Left lobe of liver (tissue), 2 donors: ENCODE measurements at places on chromosomes 3 and 15. TPM values are rescaled to one million over a fixed set of nuclear protein-coding genes. Genes with fewer than 3 reads are reported as not detected.
A peak's percentile ranks its signal among the peaks of the same experiment; 100 is the strongest.

DNA sequence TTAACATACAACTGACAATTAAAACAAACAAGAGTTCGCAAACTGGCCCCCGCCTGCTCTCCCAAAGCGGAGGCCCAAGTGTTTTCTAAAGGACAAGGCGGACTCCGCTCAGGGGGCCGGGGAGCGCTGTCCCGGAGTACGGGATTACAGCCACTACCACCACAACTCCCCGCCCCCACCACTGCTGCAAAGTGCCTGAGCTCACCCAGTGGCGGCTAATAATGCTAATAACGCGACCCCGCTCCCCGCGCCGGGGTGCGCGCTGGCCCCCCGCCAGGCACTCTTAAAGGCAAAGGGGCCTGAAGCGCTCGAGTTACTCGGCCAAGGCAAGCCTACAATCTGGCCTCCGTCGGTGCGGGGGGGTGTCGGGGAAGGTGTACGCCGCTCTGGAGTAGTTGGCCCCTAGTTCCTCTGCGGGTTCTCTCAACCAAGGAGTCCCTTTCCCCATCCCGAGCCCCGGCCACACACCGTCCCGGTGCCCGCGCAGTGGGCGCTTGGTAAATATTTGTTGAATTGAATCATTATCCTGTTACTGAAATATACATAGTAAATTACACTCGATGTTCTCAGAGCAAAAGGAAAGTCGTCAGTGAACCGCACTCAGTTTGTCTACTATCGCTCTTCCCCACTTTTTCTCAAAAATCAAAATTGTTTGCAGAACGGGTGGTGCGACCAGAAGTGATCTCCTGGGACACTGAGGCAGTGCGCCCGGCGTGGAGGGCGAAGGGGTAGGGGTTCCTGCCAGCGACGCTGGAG, 827 bp downstream of the WNT5A start:
- DNase-seq: peak; percentile 82

- no peak for DNase-seq
These were observed 28.4 kb downstream of the TMEM40 start for GRCh38 chr3:12730506-12731242.

- peak; percentile 68 for DNase-seq
These were observed 229.0 kb downstream of the ITPR1 start for GRCh38 chr3:4722103-4722502.

DNA sequence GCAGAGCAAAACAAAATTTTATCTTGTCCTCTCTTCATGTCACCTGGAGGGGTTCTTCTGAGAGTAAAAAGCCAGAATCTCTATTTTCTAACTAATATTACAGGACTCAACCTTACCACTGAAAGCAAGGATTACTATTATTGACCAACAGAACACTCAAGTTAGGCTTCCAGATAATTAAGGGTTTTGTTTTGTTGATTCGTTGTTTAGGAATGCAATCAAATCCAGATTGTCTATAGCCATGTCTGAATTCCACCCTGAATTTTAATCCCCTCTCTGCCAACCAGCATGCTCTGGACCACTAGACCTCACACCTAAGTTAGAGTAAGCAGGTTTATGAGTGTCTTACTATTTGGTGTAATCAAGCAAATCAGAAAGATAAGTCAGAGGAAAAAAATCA, 90.7 kb downstream of the PEAK1 start:
- no peak for DNase-seq

GRCh38 chr3:43180694-43181093, 74.8 kb upstream of the POMGNT2 start:
- DNase-seq: no peak

GRCh38 chr15:80010131-80010673, 39.2 kb upstream of the BCL2A1 start:
- DNase-seq: peak; percentile 22

DNA sequence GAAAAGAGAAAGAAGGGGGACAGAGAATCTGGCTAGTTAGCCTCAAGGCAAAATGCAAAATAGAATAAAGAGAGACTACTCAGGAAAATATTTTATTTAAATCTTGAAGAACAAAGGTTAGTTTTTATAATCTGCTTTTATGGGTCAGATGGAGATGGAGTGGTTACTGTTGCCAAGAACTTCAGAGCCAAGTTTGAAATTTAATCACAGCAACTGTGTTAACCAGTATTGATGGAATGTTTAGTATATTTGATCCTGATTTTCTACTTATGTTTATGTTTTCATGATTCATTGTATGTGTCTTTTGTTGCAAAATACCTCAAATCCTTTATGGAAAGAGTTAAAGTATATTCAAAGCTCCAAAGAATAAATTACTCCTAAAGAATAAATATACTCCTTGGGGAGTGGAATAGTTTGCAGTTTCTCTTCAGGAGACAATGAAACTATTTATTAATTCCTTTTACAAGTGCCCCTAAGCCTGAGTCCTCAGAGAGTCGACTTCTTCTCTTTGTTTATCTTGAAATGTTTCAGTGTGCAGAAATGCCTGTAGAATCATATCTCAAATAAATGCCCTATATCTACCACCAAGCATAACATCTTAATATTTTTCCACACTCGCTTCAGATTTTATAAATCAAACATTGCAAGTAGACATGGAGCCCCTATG, 60.9 kb upstream of the THSD4 start:
- DNase-seq: no peak

- no peak for DNase-seq
These were observed 32.4 kb downstream of the FAH start for GRCh38 chr15:80185152-80185551.

DNA sequence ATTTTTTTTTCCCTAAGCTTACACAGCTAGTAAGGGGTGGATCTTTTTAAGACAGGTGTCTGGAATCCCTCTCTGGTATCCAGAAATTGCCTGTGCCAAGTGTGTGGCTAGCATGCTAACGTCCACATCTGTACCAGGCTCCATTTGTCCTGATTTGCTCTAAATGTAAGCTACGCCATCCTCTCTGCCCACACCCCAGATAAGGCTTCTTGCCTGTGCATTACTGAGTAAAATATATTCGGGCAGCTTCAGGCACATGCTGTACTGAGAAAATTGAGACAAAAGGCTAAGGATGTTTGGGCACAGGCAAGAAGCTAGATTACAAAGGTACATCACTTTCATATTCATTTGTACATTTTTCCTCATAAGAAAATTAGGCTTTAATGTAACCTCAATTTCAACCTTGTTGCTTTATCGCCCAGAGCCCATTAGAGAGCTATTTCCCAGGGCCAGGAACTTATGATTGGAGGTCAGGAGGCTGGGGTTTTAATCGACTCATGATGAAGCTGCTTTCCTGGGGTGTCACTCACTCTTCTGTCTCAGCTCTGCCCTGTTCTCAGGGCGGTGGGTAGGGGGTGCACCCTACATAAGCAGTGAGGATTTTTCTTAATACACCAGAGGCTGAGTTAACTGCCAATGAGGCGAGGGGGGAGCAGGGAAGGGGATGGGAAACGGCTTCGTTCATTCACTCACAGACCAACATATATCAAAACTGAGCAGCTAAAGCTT, 106.3 kb downstream of the RORA start:
- DNase-seq: no peak

DNA sequence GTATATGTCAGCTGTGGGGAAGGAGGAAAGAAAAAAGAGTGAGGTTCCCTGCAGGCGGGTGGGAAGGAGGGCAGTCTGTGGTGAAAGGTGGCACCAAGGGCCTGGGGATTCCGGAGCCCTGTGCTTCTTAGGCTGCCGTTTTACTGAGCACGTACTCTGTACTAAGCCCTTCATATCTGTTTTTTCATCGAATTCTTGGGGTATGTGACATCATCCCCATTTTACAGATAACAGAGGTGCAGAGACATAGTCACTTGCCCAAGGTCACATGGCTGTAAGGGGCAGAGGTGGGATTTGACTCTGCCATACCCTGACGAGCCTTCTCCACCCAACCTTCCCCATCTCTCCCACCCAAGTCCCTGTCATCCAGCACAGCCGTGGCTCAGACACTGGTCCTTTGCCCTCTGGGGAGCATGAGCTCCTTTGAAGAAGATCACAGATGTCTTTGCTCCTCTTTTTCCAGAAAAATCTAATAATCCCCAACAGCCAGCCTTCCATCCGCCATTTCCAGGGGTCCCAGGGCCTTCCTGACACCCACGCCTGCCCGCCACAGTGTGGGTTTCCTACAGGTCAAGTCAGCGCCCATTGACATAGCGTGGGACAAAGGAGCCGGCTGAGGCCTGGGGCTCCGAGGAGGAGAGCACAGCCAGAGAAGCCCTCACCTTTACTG, 24.2 kb downstream of the CYP11A1 start:
- DNase-seq: no peak

GRCh38 chr15:97680606-97681220, 279.8 kb upstream of the ARRDC4 start:
- no peak for DNase-seq

DNA sequence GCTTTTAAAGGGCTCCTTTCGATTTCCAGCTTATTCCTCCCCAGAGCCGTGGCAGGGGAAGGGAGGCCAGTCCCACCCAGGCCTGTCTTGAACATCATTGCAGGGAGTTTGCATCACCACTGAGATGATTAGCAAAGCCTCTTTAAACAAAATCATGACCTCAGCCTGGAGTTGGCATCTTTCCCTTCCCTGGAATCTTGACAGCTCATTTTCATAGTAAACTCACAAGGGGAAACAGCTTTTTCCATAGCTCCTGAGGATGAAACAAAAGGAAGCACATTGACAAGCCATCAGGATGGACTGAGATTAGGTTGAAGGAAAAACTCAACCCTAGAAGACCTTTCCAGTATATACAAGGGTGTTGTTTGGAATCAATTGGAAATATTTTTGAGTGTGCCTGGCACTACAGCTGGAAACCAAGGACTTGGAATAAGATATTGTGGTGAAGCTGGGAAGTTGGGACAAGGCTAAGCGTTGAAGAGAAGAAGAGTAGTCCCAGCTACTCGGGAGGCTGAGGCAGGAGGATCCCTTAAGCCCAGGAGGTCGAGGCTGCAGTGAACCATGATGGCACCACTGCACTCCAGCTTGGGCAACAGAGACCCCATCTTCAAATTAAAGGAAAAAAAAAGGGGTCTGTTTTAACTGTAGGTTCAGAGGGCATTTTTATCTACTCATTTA, 3.1 kb upstream of the LARP6 start:
- peak; percentile 62 for DNase-seq

GRCh38 chr15:74272812-74273211, 36.7 kb downstream of the CCDC33 start:
- DNase-seq: no peak

GRCh38 chr3:123672429-123673146, 87.7 kb upstream of the HACD2 start:
- no peak for DNase-seq

- no peak for DNase-seq
These were observed 342.8 kb upstream of the IL12A start for GRCh38 chr3:159645874-159646273.

- DNase-seq: no peak
These were observed 186.0 kb upstream of the KBTBD8 start for GRCh38 chr3:66812136-66812535.

- DNase-seq: peak; percentile 87
These were observed 441.7 kb upstream of the PDZRN3 start for GRCh38 chr3:74066456-74066855.

GRCh38 chr3:110562621-110563020, 509.0 kb upstream of the NECTIN3 start:
- DNase-seq: no peak

DNA sequence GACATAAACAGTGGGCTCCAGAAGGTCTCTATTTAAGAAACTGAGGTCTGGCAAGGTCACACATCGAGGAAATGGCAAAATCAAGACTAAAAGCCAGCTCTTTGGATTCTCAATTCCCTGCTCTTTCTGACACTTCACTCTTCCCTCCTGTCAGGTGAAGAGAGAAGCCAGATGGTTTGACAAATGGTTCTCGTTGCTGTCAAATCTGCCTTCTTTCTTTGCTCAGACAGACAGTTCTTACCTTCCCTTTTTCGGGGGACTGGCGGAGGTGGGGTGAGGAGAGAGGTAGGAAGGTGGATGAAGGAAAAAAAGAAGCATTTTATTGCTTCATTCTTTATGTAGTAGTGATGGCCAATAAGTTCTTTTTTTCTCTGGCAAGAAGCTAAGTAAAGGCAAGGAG, 133.4 kb downstream of the LPP start:
- no peak for DNase-seq

- DNase-seq: no peak
These were observed 24.2 kb downstream of the WDR93 start for GRCh38 chr15:89714775-89715174.

DNA sequence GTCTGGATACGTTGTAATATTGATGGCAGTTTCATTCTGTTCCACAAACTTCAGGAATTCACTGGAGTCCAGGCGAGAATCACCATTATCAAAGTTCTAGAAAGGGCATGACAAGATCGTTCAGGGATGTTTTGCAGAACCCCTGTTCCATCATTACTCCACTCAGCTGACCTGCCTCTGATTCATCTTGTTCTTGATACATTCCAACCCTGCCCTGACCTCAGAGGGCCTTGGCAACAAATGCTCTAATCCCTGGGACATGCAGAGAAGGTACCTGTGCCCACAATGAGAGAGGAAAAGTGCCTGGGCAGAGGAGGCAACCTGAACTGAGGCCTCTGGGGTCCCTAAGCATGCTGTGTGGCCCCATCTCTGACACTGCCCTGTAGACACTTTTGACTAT, 45.9 kb downstream of the FSTL1 start:
- DNase-seq: no peak

- no peak for DNase-seq
These were observed 38.5 kb downstream of the SMAD3 start for GRCh38 chr15:67103869-67104268.

DNA sequence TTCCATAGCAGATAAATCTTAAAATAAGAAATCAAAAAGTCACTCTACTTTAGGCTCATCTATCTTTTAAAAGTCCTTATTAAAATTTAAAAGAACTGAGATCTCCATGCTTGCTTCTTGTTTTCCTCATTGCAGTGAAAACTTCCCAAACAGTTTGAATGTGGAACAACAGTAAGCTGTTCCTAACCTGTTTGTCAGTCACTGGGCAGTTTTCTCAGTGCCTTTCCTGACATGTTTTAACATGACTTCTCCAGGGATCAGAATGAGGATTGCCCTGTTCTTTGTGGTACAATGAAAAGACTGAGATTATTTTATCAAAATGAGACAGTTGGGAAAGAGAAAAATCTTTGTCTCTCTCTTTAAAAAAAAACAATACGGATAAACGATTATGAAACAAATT, 774 bp downstream of the GPR87 start:
- no peak for DNase-seq

GRCh38 chr3:171566803-171567422, 106.7 kb upstream of the TNIK start:
- no peak for DNase-seq

CHRNA3 gene
- not detected for total RNA-seq

SOX2 gene
- 0.23 TPM for total RNA-seq

EPHA6 gene
- total RNA-seq: not detected

OXTR gene
- 0.05 TPM for total RNA-seq

CELF6 gene
- total RNA-seq: 0.65 TPM

SQOR gene
- 39.2 TPM for total RNA-seq

GMNC gene
- total RNA-seq: 7.3 TPM

ATP13A5 gene
- not detected for total RNA-seq

LIPH gene
- total RNA-seq: 0.58 TPM

GOLGA6B gene
- total RNA-seq: 1.4 TPM

CCDC39 gene
- total RNA-seq: not detected

KCNAB1 gene
- 0.23 TPM for total RNA-seq

ISLR gene
- total RNA-seq: 2.3 TPM

CHP1 gene
- total RNA-seq: 176 TPM

ITGA11 gene
- total RNA-seq: 0.88 TPM
